MG63 (cell line): ENCODE measurements at places on chromosomes 2 and 18. TPM values are rescaled to one million over a fixed set of nuclear protein-coding genes. Genes with fewer than 3 reads are reported as not detected.

DNA sequence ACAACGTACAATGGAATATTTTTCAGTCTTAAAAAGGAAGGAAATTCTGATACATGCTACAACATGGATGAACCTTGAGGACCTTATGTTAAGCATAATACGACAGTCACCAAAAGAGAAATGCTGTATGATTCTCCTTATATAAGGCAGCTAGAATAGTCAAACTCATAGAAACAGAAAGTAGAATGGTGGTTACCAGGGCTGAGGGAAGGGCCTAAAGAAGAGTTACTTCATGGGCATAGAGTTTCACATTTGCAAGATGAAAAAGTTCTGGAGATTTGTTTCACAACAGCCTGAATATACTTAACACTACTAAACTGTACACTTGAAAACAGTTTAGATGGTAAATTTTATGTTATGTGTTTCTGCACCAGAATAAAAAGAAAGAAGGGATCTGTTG, 113.3 kb downstream of the GALNT1 start:
- no peak for DNase-seq

The AQP12B gene
- not detected in 2 replicates for total RNA-seq

The ERFE gene
- 11.1 and 24.6 TPM in 2 replicates for total RNA-seq

The C1QL2 gene
- total RNA-seq: not detected in 2 replicates
